ENCODE measurements at places on chromosomes 1 and 21. TPM values are rescaled to one million over a fixed set of nuclear protein-coding genes. Genes with fewer than 3 reads are reported as not detected.

GRCh38 chr1:54223441-54224202 is 23.7 kb downstream of the MRPL37 start:
- DNase-seq = no peak
- no peak overlapping the region for H3K4me3 ChIP-seq
- no peak overlapping the region for H3K27ac ChIP-seq
- peaks cover 34% of the 10 kb centered on the region for H3K36me3 ChIP-seq
- no peaks in the 10 kb centered on the region for H3K27me3 ChIP-seq

Gene RIMKLA
- not detected for total RNA-seq

- peaks cover 31% of the 10 kb centered on the region for H3K27me3 ChIP-seq
- H3K36me3 ChIP-seq = no peaks in the 10 kb centered on the region
- DNase-seq = no peak
- no peak overlapping the region for H3K4me3 ChIP-seq
- H3K27ac ChIP-seq = no peak overlapping the region
- H3K4me1 ChIP-seq = peaks cover 27% of the 10 kb centered on the region
These were observed 1.2 kb downstream of the TEKT2 start for GRCh38 chr1:36085126-36085525.

- H3K4me1 ChIP-seq = peaks cover 11% of the 10 kb centered on the region
- H3K4me3 ChIP-seq = no peak overlapping the region
- no peak for DNase-seq
These were observed 108.6 kb downstream of the OLFML2B start for GRCh38 chr1:161915051-161915503.

DNA sequence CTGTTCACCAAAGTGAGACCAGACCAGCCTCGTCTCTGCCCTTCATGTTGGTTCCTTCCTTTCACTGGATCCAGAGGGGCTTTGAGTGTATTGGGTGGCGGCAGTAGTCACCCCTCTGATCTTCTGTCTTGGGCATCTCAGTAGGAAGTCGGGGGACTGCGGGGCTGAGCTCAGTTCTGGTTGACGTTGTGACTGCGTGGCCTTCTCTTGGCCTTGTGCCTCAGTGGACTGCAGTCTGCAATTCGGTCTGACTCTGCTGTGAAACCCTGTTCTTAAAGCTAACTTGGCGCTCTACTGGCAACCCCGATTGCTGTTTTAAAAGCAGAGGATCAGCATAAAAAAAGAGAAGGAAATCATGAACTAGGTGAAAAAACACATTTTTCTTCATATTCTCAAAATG is 56.7 kb downstream of the SLC37A1 start:
- H3K4me3 ChIP-seq = no peak overlapping the region
- DNase-seq = no peak
- H3K4me1 ChIP-seq = no peaks in the 10 kb centered on the region
- no peaks in the 10 kb centered on the region for H3K36me3 ChIP-seq

DNA sequence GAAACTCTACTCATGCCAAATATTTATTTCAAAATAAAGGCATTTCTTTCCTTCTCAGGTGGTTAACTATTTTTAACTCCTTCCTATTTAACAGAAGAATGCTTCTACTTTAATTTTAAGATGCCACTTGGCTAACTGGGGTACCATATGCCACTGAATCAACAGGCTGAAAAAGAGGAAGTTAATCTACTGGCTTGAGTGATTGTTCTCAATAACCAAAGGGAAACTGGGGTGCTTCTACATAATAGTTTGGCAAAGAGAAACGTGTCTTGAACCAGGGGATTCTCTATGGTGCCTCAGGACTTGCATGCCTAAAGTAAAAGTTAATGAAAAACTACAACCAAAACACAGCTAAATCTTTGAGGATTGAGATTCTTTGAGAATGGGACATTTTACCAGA is 142.6 kb downstream of the DENND1B start:
- no peaks in the 10 kb centered on the region for H3K4me1 ChIP-seq
- DNase-seq = no peak
- H3K27me3 ChIP-seq = no peaks in the 10 kb centered on the region

Gene ACTL8
- not detected for total RNA-seq

GRCh38 chr1:180020017-180020416 is 65.4 kb downstream of the CEP350 start:
- no peak for DNase-seq
- H3K4me1 ChIP-seq = no peaks in the 10 kb centered on the region
- H3K36me3 ChIP-seq = peaks cover 32% of the 10 kb centered on the region
- H3K27me3 ChIP-seq = no peaks in the 10 kb centered on the region

GRCh38 chr1:83103341-83103740 is 895.6 kb downstream of the TTLL7 start:
- H3K4me1 ChIP-seq = no peaks in the 10 kb centered on the region
- no peak overlapping the region for H3K4me3 ChIP-seq
- H3K27ac ChIP-seq = no peak overlapping the region
- H3K27me3 ChIP-seq = no peaks in the 10 kb centered on the region
- no peak for DNase-seq
- H3K36me3 ChIP-seq = no peaks in the 10 kb centered on the region

DNA sequence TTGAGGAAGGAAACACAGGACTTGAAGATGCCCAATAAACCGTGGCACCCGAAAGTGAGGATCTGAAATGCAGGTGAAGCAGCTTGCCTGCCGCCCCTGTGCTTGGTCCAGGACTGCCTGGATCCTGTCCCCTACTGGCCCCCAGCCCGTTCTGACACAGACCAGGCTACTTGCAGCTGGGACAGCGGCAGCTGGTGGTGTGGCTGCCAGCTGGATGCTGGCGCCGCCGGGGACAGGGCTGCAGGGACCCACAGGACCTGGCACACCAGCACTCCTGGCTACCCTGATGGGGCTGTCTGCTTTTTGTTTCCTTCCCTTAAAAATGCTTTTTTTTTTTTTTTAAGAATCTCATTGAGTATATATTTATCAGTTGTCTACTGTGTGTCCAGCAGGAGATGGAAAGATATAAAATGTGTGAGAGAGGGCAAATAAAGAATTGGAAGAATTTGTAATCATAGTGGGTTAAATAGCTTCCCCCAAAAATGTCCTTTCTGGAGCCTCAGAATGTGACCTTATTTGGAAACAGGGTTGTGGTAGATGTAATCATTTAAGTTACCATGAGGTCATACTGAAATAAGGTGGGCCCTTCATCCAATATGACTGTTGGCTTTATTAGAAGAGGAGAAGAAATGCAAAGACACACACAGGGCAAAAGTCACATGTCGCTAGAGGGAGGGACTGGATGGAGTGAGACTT is 165.6 kb downstream of the DSCAM start:
- H3K27ac ChIP-seq = no peak overlapping the region
- H3K27me3 ChIP-seq = no peaks in the 10 kb centered on the region
- H3K4me1 ChIP-seq = no peaks in the 10 kb centered on the region
- no peaks in the 10 kb centered on the region for H3K36me3 ChIP-seq
- H3K4me3 ChIP-seq = no peak overlapping the region

Gene KIF26B
- 0.90 TPM for total RNA-seq

GRCh38 chr1:108610073-108610472 is 50.2 kb downstream of the EEIG2 start:
- H3K27me3 ChIP-seq = no peaks in the 10 kb centered on the region
- H3K4me3 ChIP-seq = no peak overlapping the region
- H3K4me1 ChIP-seq = peaks cover 8% of the 10 kb centered on the region
- no peaks in the 10 kb centered on the region for H3K36me3 ChIP-seq

Gene RASSF5
- 32.3 TPM for total RNA-seq

Gene OR2L3
- not detected for total RNA-seq

DNA sequence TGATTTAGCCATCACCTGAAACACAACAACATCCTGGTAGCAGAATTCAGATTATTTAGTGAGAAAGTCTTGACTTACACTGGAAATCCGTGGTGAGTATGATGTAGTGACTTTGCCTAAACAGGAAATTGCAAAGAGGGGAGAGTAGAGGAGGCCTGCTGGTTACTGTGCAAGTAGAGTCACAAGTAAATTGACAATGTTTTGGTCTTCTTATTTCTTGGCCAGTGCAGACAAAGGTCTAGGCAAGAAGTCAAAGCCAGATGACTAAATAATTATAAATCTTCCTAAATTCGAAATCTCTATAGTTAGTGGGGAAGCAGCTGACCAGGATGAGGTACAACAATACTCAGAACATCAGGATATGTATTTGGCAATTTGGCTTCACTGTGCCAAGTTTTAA is 159.5 kb upstream of the KCTD3 start:
- H3K36me3 ChIP-seq = no peaks in the 10 kb centered on the region
- no peak overlapping the region for H3K27ac ChIP-seq
- DNase-seq = no peak
- no peaks in the 10 kb centered on the region for H3K27me3 ChIP-seq
- no peak overlapping the region for H3K4me3 ChIP-seq

- no peak overlapping the region for H3K27ac ChIP-seq
- H3K4me1 ChIP-seq = no peaks in the 10 kb centered on the region
- no peaks in the 10 kb centered on the region for H3K36me3 ChIP-seq
- DNase-seq = no peak
- no peak overlapping the region for H3K4me3 ChIP-seq
These were observed 68.2 kb downstream of the MAP10 start for GRCh38 chr1:232873412-232873811.

DNA sequence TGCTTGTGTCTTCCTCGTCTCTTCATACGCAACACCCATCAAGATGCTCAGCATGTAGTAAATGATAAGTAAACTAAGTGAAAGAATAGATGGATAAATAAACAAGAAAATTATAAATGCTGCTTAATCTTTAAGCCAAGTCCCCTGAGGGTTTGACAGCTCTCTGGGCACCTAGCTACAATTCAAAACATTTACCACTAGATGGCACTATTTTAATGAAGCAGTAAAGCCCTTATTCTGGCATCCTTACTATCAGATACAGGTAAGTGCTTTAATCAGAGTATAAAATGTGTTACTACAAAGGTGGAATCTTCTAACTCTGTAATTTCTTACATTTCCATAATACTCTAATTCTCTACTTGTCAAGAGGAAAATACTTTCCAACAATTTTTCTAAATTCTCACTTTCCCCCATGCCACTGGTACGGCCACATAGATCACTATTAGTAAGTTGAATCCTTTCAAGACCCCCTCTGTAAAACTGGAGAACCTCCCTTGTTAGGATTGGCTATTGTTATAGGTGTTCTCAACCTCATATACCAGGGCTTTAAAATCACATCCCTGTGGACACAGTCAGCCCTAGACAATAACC is 137.8 kb downstream of the BARHL2 start:
- no peak overlapping the region for H3K27ac ChIP-seq
- DNase-seq = no peak
- no peaks in the 10 kb centered on the region for H3K36me3 ChIP-seq
- no peaks in the 10 kb centered on the region for H3K4me1 ChIP-seq
- no peaks in the 10 kb centered on the region for H3K27me3 ChIP-seq

Gene USP24
- 58.4 TPM for total RNA-seq

DNA sequence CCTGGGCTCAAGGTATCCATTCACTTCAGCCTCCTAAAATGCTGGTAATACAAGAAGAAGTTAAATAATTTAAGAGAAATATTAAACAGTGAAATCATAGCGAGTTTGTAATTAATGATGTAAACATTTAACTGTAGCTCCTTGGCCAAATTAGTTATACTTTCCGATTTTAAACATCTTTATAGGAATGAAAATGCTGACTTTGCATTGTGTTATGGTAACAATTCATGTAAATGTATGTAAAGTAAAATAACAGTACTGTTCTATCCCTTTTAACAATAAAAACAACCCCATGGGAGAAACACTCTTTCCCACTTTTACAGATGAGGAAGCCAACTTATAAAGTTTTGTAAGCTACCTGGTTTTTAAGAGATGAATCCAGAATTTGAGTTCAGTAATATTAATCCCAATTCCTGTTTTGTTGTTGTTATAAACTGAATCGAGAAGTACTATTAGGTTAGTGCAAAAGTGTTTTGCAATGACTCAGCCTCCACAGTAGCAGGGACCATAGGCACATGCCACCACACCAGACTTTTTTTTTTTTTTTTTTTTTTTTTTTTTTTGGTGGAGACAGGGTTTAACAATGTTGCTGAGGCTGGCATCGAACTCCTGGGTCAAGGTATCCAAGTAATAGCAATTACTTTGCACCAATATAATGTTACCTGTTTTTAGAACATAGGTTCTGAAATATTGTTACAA is 1360.4 kb downstream of the BRINP3 start:
- no peak overlapping the region for H3K4me3 ChIP-seq
- no peak overlapping the region for H3K27ac ChIP-seq
- no peaks in the 10 kb centered on the region for H3K36me3 ChIP-seq

DNA sequence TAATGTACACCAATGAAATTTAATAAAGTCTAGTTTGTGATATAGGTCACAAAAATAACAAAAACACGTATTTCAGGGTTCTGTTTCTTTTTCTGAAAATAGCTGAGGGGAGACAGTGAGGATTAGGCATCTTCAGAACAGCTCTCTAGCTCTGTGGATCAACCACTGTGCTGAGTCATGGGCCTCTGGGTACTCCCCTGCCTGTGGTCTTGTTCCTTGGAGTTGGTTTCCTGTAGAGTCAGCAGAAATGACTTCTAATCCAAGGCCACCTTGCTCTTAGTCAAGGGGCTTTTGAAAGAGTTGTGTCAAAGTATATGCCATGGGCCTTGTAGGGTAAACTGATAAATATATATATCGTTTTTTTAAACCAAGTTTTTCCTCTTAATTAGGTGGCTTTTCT is 141.8 kb upstream of the ZRANB2 start:
- no peak for DNase-seq
- no peaks in the 10 kb centered on the region for H3K36me3 ChIP-seq
- no peak overlapping the region for H3K27ac ChIP-seq
- H3K27me3 ChIP-seq = no peaks in the 10 kb centered on the region

DNA sequence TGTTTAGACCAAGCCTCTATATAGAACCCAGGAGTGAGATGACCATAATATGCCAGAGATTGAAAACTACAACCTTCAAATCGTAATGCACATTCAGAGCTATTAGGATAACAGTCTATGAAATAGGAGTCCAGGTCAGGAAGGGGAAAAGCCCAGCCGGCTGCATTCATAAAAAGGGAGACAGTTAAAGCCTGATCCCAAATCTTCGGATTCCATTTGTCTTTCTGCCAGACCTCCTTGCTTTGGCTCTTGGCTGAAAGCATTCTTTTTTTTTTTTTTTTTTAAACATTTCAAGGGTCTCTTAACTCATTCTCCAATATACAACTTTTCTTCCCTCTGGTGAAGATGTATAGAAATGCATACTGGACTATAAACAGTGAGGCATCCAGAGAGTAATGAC is 81.1 kb downstream of the NTPCR start:
- no peak for DNase-seq
- no peaks in the 10 kb centered on the region for H3K4me1 ChIP-seq
- H3K36me3 ChIP-seq = no peaks in the 10 kb centered on the region

Gene A3GALT2
- total RNA-seq = 0.42 TPM

All from tibial nerve (tissue), 4 donors.